ENCODE measurements at places on chromosomes 16 and 17.

GRCh38 chr16:21526923-21527807 is 72.2 kb upstream of the METTL9 start:
- no peak for DNase-seq

DNA sequence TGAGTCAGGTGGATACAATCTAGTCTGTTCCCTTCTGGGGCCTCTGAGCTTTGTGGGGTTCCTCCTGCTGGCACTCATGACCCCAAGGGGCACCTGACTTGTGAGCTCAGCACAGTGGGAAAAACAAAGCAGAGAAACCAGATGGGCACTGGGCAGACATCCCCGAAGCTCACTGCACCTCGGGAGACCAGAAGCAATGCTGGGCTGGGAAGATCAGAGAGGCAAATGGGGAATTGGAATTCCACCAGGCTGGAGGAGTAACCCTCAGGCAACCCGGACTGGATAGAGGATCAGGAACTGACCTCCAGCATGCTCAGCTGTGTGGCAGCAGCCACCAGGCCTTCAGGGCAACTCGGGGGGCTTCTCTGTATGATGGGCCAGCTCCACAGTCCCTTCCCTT is 50.3 kb downstream of the ABCC12 start:
- DNase-seq = no peak

DNA sequence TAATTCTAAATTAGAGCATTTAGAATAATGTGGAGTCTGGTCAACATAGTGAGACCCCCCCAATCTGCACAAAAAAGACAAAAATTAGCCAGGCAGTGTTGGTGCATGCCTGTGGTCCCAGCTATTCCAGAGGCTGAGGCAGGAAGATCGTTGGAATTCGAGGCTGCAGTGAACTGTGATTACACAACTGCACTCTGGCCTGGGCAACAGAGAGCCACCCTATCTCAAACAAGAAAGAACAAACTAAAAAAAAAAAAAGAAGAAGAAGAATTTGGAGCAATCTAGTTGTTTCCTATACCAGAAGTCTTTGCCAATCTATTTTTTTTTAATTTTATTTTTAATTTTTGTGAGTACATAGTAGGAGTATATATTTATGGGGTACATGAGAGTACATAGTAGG is 6.0 kb downstream of the CETP start:
- no peak for DNase-seq

GRCh38 chr16:3058139-3059030 is 7.1 kb upstream of the IL32 start:
- DNase-seq = peak; percentile 78

- DNase-seq = no peak
Observed at GRCh38 chr16:54806378-54806777, 124.3 kb upstream of the IRX5 start.

- no peak for DNase-seq
Observed at GRCh38 chr17:5429191-5429887, 9.4 kb downstream of the RPAIN start.

DNA sequence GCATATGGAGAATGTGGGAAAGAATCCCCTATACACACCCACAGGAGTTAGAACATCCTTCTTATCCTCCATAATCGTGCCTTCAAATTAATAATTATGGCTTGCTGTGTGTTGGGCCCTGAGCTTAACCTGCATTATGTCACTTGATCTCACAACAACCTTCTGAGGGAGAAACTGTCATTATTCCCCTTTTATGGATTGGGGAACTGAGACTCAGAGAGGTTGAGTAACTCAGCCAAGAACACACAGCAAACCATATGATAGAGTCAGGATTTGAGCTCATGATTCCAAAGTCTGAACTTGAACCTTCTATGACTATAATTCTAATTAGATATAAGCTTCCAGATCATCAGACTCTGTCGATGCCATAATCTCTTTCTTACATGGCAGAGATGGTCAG is 114.2 kb upstream of the CACNG3 start:
- DNase-seq = no peak

DNA sequence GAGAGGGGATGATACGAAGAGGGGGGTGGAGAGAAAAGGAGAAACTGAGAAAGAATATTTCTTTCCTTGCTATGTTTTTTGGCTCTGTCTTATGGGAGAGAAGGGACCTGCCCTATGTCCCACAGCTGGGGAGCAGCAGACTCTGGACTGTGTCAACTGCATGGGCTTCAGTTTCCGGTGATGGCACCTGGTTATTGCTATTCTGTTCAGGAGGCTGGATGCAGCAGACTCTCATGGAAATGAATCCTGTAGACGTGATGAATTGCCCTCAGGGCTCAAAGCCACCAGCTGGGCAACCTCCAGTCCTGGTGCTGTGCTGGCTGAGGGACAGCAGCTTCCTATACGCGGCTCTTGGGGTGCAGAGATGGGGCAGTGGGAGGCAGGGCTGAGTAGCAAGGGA is 121.2 kb downstream of the HAPSTR1 start:
- DNase-seq = no peak
